ENCODE measurements at places on chromosomes 11 and 22.
A peak's percentile ranks its signal among the peaks of the same experiment; 100 is the strongest.

GRCh38 chr11:27699926-27700350 lies 317 bp downstream of the BDNF start:
- no peak for DNase-seq

DNA sequence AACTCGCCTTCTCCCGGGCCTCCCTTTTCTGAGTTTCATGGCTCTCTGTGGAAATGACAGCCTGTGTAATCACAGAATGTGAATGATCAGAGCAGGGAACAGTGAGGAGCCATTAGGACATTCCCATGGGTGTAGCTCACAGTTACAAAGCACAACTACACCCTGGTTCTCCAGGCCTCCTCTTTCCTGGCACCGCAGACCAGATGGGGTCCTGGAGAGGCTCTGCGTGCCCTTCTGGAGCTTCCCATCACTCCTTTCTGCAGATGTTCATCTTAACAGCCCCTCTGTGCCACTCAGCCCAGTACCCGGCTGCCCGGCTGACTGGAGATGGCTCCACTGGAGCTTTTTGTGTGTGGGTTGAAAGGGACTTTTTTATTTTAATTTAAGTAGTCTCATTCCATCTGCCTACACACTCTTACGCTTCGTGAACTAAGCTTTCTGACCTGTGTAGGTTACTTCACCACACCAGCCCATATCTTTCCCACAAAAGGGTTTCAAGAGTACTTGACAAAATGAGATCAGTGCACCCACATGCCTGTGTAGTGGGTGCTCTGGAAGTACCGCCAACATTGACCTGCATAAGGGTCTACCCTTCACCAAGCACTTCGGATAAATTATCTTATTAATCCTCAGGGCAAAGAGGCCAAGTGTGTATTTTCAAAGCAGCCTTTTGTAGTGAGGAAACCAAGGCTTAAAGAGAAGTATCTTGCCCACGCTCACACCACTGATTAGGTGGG lies 29.8 kb downstream of the SREBF2 start:
- peak; percentile 77 for DNase-seq

DNA sequence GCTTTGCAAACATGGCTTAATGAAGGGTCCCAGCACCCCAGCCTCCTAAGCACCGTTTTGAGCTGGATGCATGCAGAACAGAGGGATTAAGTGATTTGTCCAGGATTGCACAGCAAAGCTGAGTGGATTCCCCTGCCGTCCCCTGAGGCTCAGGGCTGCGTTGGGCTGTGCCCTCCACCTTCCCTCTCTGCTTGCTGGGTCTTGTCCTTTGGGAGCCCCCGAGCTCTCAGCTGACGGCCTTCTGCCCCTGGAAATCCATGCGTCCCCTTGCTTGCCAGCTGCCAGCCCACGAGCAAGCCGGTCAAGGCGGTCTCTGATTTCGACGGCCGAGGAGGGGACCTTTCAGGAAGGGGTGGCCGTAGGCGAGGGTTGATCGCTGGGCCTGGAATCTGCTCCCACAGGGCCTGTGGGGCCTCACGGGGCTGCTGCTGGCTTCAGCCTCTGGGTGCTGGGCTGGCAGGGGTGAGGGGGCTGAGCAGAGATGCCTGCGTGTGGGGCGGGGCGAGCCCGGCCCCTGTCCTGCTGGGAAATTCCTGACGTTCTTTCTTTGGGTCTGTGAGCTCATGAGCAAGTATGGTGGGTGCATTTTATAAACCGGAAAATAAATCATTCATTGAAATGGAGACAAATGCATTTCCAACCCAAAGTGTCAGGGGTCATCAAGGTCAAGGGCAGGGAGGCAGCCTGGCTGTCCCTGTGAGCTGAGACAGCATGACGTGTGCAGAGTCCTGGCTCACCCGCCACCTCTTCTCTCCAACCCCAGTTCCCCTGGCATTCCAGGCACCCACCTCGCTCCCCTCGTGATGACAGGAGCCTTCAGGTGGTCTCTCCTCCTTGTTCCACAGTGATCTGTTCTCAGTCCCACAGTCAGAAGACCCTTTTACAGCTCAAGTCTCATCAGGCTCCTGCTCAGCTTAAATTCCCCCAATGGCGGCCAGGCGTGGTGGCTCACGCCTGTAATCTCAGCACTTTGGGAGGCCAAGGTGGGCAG lies 28.1 kb downstream of the FGF4 start:
- DNase-seq: no peak

GRCh38 chr22:47842119-47842518 lies 1079.7 kb downstream of the TBC1D22A start:
- DNase-seq: no peak

- no peak for DNase-seq
These were observed 222.1 kb upstream of the ANO3 start for GRCh38 chr11:26109658-26110368.

DNA sequence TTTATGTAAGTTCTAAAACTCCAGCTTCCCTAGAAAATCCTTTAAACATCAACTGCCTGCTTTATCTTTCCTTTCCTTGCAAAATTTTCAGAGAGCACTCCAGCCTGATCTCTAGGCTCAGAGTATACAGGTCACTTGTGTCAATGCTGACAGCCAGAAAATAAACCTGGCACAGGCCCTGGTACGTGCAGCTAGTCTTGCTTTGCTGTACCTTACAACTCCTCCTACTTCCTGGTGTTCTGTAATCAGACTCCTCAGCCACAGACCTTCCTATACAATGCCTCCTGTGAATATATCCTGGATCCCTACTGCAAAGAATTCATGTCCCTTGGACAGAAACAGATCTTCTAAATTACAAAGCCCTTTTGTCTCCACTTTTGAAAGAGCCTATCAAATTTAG lies 24.2 kb upstream of the TMEM123 start:
- DNase-seq: peak; percentile 61

- no peak for DNase-seq
These were observed 25.5 kb upstream of the CCDC90B start for GRCh38 chr11:83311701-83312100.

DNA sequence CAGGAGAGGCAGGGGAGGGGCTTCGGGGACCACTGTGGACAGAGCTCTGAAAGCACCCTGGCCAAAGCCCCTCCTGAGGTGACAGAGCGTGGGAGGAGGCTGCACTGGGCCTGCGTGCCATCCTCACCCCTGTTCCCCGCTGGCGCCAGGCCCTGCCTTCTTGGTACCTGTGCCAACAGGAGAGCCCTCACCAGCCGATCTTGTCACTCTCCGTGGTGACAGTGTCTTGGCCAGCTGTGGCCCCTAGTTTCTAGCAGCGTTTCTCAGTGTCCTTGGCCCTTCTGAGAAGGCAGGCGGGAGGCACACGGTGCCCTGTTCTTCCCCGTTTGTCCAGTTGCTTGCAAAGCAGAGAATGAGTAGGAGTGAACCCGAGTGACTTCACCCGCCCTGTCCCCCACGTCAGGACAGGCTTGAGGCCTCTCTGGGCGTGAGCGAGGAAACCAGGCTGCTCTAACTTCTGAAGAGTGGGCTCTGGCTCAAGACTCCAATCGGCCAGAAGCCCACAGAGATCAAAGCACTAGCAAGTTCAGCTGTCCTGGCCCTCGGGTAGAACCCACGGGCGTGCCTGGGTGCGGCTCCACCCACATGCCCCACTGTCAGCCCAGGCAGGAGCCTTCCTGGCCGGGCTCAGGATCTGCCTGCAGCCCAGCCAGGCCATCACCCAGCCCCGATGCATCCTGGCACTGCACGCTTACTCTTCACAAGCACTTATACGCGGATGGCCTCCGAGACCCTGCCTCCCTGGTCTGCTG lies 60.2 kb upstream of the EMID1 start:
- no peak for DNase-seq

- no peak for DNase-seq
These were observed 926 bp downstream of the PRR5L start for GRCh38 chr11:36296884-36297543.

DNA sequence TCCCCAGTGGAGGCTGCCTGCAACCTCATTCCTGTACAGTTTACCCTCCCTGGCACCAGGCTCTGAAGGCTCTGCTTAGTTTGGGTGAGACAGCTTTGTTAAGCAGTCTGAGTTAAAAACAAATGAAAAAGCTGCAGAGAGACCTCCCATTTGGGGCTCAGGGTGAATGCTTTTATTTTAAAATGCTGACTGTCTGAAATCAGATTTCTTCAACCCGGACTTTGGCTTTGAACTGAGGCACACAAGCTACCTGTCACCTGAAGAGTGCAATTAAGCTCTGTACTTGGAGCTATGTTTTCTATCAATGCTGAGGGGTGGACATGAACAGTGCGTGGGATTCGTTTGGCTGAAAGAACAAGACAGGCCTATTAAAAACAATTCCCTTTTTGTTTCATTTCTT lies 217.5 kb upstream of the SORL1-AS1 start:
- no peak for DNase-seq

GRCh38 chr11:61954851-61955421 lies 4.8 kb downstream of the BEST1 start:
- no peak for DNase-seq

- no peak for DNase-seq
These were observed 937.9 kb upstream of the CCDC90B start for GRCh38 chr11:84224042-84224441.
